ENCODE measurements at places on chromosomes 6 and 20.
A peak's percentile ranks its signal among the peaks of the same experiment; 100 is the strongest.

DNA sequence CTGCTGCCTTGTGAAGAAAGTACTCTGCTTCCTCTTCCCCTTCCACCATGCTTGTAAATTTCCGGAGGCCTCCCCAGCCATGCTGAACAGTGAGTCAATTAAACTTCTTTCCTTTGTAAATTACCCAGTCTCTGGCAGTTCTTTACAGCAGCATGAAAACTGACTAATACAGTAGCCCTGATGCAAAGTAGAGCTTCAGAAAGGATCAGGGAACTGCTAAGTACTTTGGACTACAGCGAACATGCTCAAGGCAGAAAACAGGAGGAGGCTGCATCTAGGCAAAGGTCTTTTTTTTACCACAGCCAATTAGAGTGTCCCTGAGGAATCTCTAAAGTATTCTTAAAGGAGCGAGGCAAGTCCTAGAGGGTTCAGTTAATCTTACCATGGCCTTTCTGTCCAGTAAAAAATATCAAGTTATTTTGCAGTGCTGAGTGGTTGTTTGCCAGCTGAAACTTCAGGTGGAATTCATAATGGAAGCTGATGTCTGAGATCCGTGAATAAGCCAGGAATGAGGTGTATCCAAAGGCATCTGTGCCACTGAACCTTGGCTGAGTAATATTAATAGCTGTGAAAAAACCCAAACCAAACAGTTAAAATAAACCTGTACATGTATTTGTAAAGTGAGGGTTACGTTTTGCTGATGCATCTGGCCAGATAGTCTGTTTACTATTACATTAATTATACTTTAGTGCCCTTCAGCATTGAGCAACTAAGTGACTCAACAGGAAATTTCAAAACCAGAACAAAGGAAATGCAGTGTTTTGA, 170.4 kb downstream of the PHF3 start:
- peak; percentile 30 for DNase-seq

GRCh38 chr6:166275714-166276166, 32.5 kb downstream of the PRR18 start:
- DNase-seq, result peak; percentile 52

GRCh38 chr20:50276119-50277063, 85.8 kb downstream of the CEBPB start:
- DNase-seq, result no peak

DNA sequence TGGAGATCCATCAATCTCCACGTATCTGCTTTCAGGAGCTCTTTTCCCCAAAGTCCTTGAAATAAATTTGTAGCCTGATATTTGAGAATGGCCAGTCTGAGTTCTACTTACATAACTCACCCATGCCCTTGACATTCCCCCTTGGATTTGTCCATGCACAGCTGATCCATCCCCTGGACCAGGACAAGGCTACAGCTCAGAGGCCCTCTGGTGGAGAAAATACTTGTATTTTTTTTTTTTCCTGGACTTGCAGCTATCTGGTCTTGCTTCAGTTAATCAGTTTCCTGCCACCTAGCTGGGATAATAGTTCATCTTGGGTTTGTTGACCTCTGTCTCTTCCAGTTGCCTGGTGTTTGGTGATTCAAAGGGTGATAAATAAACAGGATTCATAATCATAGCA, 467.6 kb downstream of the DHX35 start:
- DNase-seq, result no peak

DNA sequence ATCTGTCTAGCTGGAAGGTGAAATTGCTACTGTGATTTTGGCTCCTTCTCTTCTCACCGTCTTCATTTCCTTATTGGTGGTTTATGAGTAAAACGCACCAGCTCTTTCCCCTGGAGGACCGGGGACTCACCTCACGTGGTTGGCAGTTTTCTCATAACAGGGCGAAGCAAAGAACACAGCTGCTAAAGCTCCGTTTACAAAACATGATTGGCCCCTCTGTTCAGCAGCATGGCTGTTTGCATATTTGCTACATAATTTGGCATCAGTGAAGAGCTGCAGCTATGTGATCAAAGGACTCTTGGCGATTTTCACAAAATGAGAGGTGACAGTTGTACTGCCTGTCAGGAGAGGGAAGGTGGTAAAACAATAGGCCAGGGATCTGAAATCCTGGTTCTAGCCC, 20.5 kb upstream of the TMEM181 start:
- DNase-seq, result no peak

DNA sequence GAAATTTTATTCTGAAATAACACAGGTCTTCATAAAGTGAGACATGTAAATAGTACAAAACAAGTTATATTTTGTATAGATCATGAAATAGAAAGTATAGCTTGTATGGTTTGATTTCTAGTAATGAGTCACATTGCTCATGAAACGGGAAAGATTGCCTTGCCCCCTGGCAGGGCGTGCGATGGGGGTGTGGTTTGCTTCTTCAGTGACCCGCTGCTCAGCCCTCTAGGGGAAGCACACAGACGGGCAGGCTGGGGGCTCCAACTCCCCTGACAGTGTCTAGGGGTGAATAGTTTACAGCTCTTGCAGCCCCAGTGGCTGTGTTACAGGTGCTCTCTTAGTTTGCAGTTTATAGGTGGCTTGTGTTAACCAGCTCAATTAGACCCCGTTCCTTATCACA, 170.5 kb upstream of the RGS17 start:
- no peak for DNase-seq

DNA sequence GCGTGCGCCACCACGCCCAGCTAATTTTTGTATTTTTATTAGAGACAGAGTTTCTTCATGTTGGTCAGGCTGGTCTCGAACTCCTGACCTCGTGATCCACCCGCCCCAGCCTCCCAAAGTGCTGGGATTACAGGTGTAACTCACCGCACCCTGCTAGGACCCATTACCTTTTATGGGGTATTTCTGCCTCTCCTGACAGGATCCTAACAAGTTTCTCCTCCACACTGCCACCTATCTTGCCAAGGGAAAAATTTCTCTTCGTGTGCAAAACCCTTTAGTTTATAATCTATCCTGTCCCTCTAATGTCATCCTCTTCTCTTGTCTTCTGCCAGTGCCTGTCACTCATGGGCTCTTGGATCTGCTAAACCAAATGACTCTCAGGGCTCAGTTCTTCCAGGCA, 1.9 kb downstream of the STMND1 start:
- DNase-seq, result no peak

- DNase-seq, result no peak
Measured at GRCh38 chr20:62800314-62801259, 4.0 kb upstream of the OGFR start.

DNA sequence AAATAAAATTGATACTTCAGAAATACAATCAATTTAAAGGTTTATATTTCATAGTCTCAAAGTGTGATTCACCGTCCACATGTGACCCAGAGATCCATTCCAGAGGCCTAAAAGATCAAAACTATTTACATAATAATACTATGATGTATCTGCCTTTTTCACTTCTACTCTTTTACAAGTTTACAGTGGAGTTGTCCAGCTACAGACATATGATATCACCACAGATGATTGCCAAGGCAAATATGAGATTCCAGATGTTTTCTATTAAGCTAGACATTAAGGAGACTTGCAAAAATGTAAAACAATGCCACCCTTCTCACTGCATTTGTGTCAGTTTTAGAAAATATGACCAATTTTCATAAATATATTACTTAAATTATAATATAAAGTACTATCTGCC, 443.7 kb downstream of the GJA1 start:
- no peak for DNase-seq

DNA sequence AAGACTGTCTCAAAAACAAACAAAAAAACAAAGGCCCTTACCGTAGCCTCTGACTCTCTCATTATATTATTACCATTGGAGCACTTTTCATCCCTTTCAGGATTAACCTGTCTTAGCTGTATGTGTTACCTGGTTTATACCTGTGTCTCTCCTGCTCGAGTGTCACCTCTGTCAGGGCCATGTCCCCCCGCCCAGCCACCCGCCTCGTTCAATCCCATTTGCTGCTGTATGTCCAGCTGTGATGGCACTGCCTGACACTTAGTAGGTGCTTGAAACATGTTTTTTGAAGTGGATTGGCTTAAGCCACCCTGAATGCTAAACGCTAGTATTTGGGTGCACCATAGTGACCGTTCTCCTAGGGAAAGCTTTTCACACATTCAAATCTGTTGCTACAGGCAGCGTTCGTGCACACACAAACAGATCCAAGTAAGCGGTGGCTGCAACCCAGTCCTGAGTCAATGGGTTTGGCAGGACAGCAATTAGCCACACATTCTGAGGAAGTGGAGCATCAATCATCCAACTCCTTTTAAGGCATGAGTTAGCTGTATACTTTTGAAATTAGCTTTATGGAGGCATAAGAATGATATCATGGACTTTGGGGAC, 98.9 kb upstream of the ZNF217 start:
- no peak for DNase-seq

GRCh38 chr6:163768905-163769304, 354.4 kb downstream of the QKI start:
- no peak for DNase-seq

- no peak for DNase-seq
Measured at GRCh38 chr20:58478141-58478805, 36.9 kb downstream of the APCDD1L start.

GRCh38 chr6:11411593-11411992, 126.0 kb upstream of the TMEM170B start:
- DNase-seq, result no peak

DNA sequence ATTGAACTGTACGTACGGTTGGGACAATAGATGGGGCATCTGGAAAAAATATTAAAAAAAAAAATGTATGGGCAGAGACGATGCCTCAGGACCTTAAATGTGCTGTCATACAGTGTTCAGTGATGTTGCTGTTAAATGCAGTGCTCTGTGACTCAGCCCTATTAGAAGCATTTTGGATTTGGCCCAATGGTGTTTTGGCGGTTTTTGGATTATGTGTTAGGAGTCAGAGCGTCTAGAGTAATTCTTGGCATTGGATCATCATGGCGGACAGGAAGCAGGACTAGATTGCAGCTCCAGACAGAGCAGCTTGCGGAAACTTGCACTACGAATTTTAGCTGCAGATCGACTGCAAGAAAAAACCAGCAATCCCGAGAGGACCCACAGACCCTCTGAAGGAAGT, 280.0 kb downstream of the SOX4 start:
- DNase-seq, result no peak

DNA sequence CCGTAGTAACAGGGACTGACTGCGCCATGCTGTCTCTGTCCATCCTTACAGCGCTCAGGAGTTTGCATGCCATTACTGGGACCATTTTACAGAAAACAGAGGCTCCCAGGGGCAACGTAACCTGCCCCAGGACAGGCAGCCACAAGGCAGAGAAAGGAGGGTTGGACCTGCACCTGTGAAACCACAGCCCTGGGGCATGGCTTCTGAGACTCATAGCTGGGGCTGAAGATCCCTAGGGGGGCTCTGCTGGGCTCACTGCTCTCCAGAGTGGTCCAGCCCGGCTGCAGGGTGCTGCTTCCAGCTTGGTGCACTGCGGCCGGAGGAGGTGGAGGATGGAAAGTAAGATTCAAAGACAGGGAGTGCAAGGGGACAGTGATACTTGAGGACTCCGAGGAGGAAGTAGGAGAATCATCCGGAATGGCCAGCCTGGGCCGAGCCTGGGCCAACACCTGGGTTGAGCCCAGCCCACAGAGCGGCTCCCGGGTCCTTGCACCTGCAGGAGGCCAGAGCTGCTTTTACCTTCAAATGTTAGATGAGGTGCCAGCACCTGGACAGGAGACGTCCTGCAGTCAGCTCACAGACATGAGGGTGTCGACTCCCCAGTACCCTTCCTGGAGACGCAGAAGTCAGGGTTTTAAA, 183.2 kb downstream of the CDH4 start:
- DNase-seq, result no peak

- DNase-seq, result no peak
Measured at GRCh38 chr6:45584127-45584526, 206.4 kb upstream of the SUPT3H start.

DNA sequence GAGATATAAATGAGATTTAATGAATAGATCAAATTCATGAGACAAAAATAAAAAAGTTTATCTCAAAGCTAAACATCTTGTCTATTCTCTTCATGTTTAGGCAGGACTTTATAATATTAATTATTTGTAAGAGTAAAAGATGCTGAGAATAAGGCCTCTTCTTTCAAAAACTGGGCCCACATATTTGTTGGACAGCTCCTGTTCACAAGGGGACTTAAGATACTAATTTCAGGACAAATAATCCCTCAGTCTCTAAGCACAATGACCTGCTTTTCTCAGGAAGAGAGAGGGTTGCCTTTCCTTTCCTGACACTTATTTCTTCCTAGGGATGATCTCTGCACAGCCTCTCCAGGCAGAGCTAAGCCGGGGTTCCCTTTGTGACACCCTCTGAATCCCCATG, 43.3 kb downstream of the NOX3 start:
- no peak for DNase-seq

- DNase-seq, result no peak
Measured at GRCh38 chr20:1014471-1014870, 12.4 kb upstream of the RSPO4 start.

- DNase-seq, result no peak
Measured at GRCh38 chr6:1603708-1604107, 6.0 kb upstream of the FOXC1 start.

DNA sequence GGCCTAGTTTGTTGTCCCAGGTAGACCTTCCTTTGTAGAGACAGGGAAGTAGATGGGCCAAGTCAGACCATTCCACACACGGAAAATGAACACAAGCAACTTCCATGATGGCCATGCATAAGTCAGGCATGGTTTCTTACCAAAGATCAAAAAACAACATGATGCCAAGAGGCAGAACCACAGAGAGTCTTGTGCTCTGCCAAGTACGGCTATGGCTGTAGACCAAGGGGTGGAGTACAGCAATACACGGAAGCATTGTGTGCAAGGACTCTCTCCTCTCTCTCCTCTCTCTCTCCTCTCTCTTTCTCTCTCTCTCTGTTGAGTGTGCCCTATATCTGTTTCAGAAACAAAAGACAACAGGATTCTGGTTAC, 4.8 kb upstream of the DUSP22 start:
- no peak for DNase-seq

GRCh38 chr6:49468042-49468441, 4.9 kb downstream of the CENPQ start:
- DNase-seq, result no peak

GRCh38 chr6:29336269-29336668, 32.4 kb downstream of the OR5V1 start:
- no peak for DNase-seq

DNA sequence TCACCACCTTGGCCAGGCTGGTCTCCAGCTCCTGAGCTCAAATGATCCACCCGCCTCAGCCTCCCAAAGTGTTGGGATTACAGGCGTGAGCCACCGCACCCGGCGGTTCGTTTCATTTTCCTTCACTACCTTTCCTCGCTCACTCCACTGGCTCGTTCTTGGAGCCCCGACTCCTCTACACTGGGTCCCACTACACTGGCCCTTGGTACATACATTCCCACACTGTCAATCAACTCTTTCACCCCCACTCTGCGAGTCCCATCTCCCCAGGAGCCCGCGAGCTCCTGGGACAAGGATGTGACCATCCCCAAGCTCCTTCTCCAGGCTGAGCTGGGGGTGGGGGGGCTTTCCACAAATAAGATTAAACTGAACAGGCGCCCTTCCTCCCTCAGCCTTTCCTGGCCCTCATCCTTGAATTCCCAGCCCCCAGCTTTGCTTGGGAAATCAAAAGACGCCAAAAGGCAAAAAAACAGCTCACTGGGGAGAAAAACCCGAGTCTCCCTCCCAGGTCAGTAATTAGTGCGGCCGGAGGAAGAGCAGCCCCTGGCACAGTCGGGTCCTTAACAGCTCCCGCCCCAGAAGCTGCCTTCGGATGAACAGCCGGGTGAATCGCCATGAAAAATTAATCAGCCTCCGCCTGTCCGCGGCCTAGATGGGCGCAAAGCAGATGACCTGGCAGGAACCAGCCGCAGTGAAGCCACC, 42.8 kb upstream of the LY86 start:
- DNase-seq, result no peak

All from HTR-8/SVneo (cell line).